Mammary microvascular endothelial cell (primary cell): ENCODE measurements at places on chromosomes 1 and 21. TPM values are rescaled to one million over a fixed set of nuclear protein-coding genes. Genes with fewer than 3 reads are reported as not detected.

C8B gene
- total RNA-seq, result not detected in 2 replicates

GJA9 gene
- not detected in 2 replicates for total RNA-seq

MAST2 gene
- total RNA-seq, result 24.4 and 28.4 TPM in 2 replicates

FMO3 gene
- not detected in 2 replicates for total RNA-seq

LRRIQ3 gene
- total RNA-seq, result 0.27 and 0.34 TPM in 2 replicates

ETNK2 gene
- total RNA-seq, result 12.9 and 13.1 TPM in 2 replicates

FBXO44 gene
- 5.3 and 6.3 TPM in 2 replicates for total RNA-seq

SYNC gene
- total RNA-seq, result 6.3 and 10.6 TPM in 2 replicates
